Activated CD4-positive, alpha-beta T cell treated with anti-CD3 and anti-CD28 coated beads, Interleukin-2, amount 10 ng/mL, durations not matched to agents 24 days and 14 days (primary cell): ENCODE measurements at places on chromosomes 4 and X. TPM values are rescaled to one million over a fixed set of nuclear protein-coding genes. Genes with fewer than 3 reads are reported as not detected.
A peak's percentile ranks its signal among the peaks of the same experiment; 100 is the strongest.

RHOXF2 gene
- not detected in 2 replicates for total RNA-seq

PABPC5 gene
- total RNA-seq = not detected in 2 replicates

SPANXC gene
- not detected in 2 replicates for total RNA-seq

ADGRG2 gene
- total RNA-seq = not detected in 2 replicates

PCDH11X gene
- total RNA-seq = not detected in 2 replicates

DNA sequence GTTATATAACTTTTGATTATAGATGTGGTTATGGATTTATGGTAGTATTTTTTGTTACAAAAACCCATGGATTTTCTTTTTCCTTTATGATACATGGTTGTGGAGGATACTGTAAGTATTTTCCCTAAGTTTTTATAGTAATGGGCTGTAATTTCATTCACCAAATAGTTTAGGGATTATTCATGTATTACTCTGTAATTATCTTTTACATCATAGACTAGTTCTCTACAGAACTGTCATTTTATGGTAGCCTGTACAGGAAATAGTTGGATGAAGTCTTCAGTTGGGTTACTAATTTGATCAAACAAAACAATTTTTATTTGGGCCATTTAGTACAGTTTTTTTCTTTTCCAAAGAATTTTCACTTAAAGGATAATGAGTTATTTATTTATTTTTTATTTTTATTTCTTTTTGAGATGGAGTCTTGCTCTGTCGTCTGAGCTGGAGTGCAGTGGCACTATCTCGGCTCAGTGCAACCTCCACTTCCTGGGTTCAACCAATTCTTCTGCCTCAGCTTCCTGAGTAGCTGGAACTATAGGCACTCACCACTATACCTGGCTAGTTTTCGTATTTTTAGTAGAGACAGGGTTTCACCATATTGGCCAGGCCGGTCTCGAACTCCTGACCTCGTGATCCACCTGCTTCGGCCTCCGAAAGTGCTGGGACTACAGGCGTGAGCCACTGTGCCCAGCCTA, 42.1 kb downstream of the RBPJ start:
- no peak overlapping the region for H3K27ac ChIP-seq
- DNase-seq = no peak

GRCh38 chr4:4862665-4863482, 3.4 kb downstream of the MSX1 start:
- DNase-seq = no peak
- H3K27me3 ChIP-seq = peaks cover 66% of the 10 kb centered on the region
- no peak overlapping the region for H3K4me3 ChIP-seq
- no peak overlapping the region for H3K27ac ChIP-seq

DNA sequence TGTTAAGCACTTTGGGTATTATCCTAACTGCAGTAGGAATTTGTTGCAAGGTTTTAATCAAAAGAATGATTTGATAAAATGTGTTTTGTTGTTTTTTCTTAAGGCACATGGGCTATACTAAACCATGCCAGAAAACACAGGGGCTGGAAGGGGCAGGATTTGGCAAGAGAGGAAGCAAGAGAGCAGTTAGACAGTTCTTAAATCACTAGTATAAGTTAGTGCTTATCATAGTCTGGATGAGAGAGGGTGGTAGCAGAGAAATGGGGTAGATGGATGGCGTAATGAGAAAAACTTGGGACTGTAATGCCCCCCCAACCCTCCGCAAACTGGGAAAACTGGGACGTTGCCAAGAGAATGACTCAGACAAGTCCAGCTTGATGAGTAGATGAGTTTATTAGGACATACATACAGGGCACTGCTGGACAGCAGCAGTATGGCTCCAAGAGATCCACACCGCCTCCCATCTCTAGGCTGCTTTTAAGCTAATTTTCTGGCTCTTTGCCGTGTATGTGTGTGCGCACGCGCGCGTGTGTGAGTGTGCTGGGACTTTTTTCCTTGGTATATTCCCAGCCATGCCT, 151.5 kb downstream of the PDLIM5 start:
- H3K4me3 ChIP-seq = no peak overlapping the region
- DNase-seq = no peak
- no peaks in the 10 kb centered on the region for H3K36me3 ChIP-seq
- no peaks in the 10 kb centered on the region for H3K4me1 ChIP-seq

- H3K36me3 ChIP-seq = no peaks in the 10 kb centered on the region
- no peak for DNase-seq
- H3K4me1 ChIP-seq = no peaks in the 10 kb centered on the region
- no peak overlapping the region for H3K4me3 ChIP-seq
Observed at GRCh38 chr4:130603043-130603442, 1507.1 kb downstream of the C4orf33 start.

DNA sequence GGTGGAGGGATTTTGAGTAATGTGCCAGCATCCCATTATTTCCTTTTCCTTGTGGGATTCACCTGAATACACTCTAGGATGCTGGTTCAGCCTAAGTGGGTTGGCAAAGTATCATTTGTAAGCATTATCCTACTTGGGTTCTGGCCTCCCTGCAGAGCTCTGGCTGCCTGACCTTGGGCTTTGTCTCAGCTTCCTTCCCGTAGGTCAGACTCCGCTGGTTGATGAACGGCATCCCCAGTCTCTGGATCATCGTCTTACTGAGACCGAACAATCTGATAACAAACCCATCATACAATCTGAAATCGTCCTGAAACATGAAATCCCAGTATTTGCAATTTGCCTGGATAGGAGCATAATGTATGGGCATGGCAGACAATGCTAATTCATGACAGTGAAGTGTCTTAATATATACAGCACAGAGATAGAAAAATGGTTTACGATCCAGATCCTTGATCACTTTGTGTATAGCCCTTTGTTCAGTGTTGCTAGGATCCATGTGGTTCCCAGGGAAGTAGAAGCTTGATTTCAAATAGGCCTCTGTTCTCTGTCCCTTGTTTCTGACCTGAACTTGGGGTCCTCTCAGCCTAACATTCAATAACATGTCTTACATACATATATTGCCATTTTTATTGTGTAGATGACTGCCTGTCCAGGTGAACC, 5.5 kb downstream of the MID2 start:
- no peak overlapping the region for H3K4me3 ChIP-seq
- DNase-seq = no peak
- H3K4me1 ChIP-seq = peaks cover 11% of the 10 kb centered on the region
- H3K27ac ChIP-seq = no peak overlapping the region
- H3K27me3 ChIP-seq = peaks cover 6% of the 10 kb centered on the region

GRCh38 chr4:16196482-16197393, 29.5 kb downstream of the TAPT1 start:
- H3K27ac ChIP-seq = no peak overlapping the region
- H3K36me3 ChIP-seq = peaks cover 24% of the 10 kb centered on the region
- H3K4me3 ChIP-seq = no peak overlapping the region

DNA sequence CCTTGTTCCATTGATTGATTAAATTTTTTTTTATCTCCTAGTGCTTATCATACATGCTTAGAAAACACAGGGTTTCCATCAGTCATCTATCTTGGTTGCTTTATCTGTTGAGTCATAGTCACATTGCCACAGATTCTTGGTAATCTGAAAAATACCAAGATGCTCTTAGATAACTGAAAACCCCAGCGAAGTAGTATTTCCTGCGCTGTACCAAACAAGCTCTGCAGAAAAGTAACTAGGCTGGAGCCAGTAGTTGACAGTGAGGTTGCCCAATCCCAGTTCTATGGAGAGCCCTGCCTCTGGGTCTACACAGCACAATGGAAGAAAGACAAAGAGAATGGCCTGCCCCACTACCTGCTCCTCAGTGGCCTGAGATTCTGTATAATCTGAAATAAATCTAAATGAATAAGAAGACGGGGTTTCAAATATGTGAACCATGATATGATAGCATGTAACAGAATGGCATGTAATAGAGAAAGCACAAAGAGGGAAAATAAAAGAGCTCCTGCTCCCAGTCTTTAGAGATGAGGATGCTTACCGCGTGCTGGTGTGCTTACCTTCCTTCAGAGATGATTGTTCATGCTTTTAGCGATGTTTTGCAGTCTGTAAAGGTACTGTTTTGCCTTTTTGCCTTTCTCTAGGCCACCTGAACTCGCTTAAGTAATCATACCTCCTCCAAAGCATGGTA, 55.3 kb upstream of the RAPGEF2 start:
- H3K27me3 ChIP-seq = peaks cover 6% of the 10 kb centered on the region
- H3K4me1 ChIP-seq = peaks cover 26% of the 10 kb centered on the region
- peak overlapping the region; percentile 6 for H3K4me3 ChIP-seq
- peak overlapping the region; percentile 62 for H3K27ac ChIP-seq
- H3K36me3 ChIP-seq = no peaks in the 10 kb centered on the region

DNA sequence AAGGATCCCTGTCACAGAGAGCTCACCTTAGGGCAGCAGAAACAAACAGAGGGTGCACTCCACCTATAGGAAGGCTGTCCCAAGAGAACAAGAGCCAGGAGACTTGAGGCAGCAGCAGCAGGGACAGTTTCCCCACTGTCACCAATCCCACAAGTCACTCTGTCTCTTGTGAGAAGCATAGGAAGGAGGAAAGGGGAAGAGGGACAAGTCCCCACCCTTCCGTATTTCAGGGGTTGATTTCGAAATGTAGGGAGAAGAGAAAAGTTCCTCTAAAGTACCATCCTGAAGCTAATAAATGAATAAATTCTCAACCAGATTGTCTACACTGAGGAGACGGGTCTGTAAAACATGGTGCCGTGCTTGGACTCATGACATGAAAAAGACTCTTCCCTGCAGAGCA, 9.5 kb upstream of the TLR8 start:
- H3K4me1 ChIP-seq = peaks cover 29% of the 10 kb centered on the region
- no peaks in the 10 kb centered on the region for H3K27me3 ChIP-seq
- DNase-seq = no peak
- no peak overlapping the region for H3K4me3 ChIP-seq
- no peak overlapping the region for H3K27ac ChIP-seq

DNA sequence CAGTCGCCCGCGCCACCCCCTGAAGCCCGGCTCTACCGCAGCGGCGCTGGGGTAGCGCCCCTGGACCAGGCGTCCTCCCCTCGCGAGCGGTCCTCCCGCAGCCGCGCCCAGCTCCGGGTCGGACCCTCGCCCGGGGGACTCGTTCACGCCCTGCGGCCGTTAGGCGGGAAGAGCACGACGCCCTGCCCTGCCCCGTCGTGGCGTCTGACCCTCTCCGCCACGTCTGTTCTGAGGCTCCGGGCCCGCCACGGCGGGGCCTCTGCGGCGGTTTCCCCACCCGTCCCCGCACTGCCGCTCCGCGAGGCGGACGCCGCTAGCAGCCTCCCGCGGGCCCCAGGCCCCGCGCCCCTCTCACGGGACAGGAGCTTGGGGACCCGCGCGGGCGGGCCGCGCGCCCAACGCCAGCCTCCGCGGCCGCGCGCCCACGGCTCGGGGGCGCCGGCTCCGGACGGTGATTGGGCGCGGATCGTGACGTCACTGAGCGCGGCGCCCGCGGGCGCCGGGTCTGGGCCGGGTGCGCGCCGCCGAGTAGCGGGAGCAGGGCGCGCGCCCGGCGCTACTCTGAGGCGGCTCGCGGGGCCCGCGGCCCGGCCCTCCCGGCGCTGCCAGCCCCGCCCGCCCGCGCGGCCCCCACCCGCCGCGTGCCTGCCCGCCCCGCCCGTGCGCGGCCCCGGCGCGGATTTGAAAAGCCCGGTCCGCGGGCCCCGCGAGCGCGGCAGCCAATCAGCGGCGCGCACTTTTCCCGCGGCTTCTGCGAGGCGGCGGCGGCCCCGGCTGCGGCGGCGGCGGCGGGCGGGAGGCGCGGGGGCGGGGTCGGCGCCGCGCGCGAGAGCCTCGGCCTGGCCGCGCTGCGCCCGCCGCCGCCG, at the start of gene NSD2:
Gene NSD2 (plus strand): TSS at position 816 of the 866 bp plus-strand sequence. CDS start 29,262 bp downstream, outside the sequence.
- no peaks in the 10 kb centered on the region for H3K27me3 ChIP-seq
- peak within 1 kb of the TSS; percentile 98 for H3K27ac ChIP-seq
- peaks cover 9% of the 10 kb centered on the region for H3K36me3 ChIP-seq
- peak; percentile 97 for DNase-seq

DNA sequence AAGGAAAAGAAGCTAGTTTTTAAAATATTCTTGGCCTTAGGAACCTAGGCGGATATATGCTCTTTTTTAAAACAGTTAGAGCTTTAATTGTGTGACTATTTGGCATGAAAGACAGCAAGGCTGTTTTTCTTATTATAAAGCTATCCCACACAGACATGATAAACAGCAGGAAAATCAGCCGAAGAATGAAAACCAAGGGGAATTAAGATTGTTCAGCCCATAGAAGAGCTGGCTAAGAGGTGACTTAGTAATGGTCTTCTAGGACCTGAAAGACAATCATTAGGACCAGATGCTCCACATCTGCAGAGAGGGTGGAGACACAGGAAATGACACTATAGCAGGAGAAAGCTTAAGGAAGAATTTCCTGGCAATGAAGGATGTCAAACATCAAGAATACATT, 171.4 kb upstream of the NRK start:
- no peaks in the 10 kb centered on the region for H3K36me3 ChIP-seq
- H3K4me1 ChIP-seq = no peaks in the 10 kb centered on the region
- no peak overlapping the region for H3K27ac ChIP-seq
- no peak overlapping the region for H3K4me3 ChIP-seq

DNA sequence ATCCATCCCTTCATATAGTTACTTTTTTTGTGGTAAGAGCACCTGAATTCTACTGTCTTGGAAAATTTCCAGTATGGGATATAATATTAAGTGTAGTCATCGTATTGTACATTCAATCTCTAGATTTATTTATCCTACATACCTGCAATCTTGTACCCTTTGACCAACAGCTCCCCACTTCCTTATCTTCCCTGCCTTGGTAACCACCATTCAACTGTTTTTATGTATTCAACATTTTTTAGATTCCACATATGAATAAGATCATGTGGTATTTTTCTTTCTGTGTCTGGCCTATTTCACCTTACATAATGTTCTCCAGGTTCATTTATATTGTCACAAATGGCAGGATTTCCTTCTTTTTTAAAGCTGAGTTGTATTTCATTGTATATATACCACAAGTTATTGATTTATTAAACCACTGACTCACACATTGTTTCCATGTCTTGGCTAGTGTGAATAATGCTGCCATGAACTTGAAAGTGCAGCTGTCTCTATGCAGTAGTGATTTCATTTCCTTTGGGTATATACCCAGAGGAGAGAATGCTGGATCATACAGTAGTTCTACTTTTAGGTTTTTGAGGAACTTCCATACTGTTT, 572.5 kb downstream of the MAGEB5 start:
- no peaks in the 10 kb centered on the region for H3K4me1 ChIP-seq
- H3K36me3 ChIP-seq = no peaks in the 10 kb centered on the region
- H3K4me3 ChIP-seq = no peak overlapping the region
- DNase-seq = no peak
- H3K27me3 ChIP-seq = no peaks in the 10 kb centered on the region

DNA sequence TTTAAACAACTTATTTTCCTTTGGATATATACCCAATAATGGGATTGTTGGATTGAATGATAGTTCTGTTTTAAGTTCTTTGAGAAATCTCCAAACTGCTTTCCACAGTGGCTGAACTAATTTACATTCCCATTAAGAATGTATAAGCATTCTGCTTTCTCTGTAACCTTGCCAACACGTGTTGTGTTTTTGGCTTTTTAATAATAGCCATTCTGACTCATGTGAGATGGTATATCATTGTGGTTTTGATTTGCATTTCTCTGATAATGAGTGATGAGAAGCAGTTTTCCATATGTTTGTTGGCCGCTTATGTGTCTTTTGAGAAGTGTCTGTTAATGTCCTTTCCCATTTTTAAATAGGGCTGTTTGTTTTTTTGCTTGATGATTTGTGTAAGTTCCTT, 155.6 kb upstream of the PITX2 start:
- no peaks in the 10 kb centered on the region for H3K36me3 ChIP-seq
- no peak overlapping the region for H3K4me3 ChIP-seq
- no peaks in the 10 kb centered on the region for H3K27me3 ChIP-seq
- no peaks in the 10 kb centered on the region for H3K4me1 ChIP-seq
- no peak for DNase-seq

- no peak overlapping the region for H3K4me3 ChIP-seq
- no peak for DNase-seq
- H3K27ac ChIP-seq = no peak overlapping the region
- H3K27me3 ChIP-seq = no peaks in the 10 kb centered on the region
- peaks cover 19% of the 10 kb centered on the region for H3K4me1 ChIP-seq
Observed at GRCh38 chr4:4504783-4505182, 37.1 kb downstream of the STX18 start.
